ENCODE measurements at places on chromosomes 2 and 18.

DNA sequence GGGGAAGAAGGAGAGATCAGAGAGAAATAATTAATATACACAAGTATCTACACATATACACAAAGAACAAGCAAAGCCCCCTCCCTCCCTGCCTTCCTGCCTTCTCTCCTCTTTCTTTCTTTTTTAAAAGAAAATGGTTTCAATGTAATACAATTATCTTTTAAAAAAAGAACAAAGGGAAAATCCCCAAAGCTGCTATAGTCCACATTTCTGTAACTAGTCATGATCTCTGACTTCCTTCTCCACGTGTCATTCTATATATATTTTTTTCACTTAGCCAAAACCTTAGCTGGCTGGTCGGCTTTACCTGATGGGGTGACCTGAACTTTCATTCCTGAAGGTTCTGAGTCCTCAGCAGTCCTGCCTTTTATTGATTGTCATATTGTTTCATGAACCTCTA is 44.3 kb downstream of the MAP3K20 start:
- no peak for DNase-seq

- no peak for DNase-seq
Observed at GRCh38 chr2:130374587-130375290, 18.9 kb downstream of the PTPN18 start.

GRCh38 chr2:119668546-119668945 is 10.5 kb upstream of the TMEM177 start:
- no peak for DNase-seq

GRCh38 chr18:39624961-39625360 is 2059.4 kb upstream of the CELF4 start:
- DNase-seq = no peak

- DNase-seq = peak; percentile 74
Observed at GRCh38 chr2:197205585-197206215, 104.9 kb downstream of the ANKRD44 start.

DNA sequence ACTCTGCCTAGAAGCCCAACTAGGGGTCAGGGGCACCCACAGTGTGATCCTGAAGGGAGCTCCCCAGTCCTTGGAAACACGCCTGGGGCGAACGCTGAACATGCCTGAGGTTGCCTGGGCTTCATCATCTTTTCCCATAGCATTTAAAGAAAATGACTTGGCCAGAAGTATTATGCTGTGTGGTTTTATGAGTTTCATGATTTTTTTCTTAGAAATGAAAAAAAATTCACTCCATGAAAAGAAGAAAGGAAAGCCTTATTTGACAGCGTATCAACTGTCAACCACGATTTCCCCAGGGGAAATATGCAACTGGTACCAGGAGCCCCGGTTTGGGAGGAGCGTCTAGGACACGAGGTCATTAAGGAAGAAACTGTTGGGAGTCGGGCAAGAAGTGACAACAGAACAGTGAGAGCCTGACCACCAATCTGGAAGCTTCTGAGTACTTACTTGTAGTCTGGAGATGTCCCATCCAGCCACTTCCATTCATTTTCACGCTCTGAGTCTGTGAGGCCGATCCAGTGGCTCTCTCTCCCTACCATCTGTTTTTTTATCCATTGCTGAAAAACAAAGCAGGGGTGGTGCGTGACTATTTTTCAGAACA is 63.5 kb upstream of the THOC1 start:
- DNase-seq = no peak

DNA sequence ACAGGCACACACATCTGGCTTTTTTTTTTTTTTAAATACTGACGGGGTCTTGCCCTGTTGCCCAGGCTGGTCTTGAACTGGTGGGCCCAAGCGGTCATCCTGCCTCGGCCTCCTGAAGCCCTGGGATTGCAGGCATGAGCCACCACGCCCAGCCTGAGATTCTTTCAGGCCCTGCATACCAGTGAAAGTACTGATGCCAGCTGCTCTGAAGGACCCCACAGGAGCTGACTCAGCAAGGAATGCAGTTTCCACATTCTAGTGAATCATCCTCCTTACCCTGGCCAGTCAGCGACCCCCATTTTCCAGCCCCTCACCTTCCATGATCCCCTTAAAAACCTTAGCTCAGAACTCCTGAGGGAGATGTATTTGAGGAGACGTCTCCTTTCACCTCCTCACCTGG is 5.8 kb upstream of the DTYMK start:
- no peak for DNase-seq

DNA sequence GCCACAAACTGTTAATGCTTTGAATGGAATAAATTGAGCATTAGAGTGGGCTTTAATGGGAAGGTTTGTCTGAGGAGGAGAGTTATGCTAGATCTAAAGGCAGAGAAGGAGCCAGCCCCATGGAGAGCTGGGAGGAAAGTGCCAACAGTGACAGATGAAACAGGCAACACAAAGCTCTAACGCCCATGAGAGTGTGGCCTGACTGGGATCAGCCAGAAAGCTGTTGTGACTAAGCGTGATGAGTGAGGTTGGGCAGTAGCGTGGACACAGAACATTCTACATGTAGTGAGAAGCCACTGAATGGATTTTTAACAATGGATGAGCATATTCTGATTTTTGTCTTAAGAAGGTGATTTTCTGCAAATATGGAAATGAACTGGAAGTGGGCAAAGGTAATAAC is 185.3 kb upstream of the SIX2 start:
- no peak for DNase-seq

DNA sequence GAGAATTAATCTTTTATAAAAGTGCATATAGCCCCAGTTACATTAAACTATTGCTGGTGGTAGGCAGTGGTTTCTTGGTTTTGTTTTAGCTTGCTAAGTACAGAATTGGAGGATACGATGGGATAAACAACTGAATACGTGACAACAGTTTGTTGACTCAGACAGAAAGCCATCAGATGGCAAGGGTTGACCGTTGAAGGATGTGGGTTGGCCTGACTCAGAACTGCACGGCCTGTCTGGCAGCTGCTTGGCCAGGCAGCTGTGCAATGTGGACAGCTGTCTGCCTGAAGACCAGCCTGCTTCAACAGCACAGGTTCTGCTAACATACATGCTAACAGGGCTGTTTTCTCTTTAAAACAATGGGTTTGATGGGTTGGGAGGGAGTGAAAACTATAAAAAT is 46.6 kb downstream of the PRKRA start:
- no peak for DNase-seq

DNA sequence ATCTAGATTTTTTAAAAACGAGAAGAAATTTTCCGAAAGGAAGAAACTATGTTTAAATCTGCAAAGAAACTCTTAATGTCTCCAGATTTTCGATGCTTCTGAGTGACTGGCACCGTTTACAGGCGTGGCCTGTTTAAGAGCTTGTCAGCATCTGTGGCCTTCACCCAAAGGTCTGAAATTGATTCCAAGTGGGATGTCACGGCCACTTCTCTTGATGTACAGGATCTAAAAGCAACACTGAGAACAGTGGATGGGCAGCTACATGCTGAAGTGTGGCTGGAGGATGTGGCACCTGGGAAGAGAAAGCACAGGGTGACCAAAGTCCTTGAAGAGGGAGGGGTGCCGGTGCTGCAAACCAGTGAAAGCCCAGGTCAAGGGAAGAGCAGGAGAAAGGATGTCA is 28.0 kb downstream of the EMILIN2 start:
- DNase-seq = no peak

DNA sequence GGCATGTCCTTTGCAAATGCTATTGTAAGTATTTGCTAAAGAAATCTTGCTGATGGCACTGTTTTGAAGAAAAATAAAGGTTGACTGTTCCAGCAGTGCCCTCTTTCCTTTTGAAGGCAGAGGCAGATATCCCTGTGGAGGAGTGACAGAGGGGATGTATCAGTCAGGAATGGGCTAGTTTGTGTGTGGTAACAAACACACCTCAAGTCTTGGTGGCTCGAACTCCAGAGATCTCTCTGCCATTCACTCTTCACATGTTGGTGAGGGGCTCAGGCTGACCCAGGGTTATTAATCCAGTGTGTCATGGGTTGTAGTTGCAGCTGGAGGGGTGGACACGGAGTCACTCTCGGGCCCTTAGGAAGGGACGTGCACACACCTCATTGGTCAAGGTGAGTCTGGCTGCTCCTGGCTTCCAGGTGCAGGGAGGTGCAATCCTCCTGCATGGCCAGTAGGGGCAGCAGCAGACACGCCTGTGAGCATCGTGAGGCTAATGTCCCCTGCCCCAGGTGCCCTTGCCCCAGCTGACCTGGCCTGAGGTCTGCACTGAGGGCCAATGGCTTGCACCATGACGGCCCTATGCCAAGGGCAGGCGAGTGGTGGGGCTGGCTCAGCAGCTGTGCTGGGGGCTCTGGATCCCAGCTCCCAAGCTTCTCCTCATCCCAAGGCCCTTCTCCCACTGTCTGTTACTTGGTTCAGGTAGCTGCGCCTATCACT is 146.5 kb downstream of the ASB1 start:
- DNase-seq = no peak

GRCh38 chr2:102418421-102418961 is 4.5 kb upstream of the IL18RAP start:
- peak; percentile 42 for DNase-seq

- no peak for DNase-seq
Observed at GRCh38 chr2:95007822-95008221, 17.7 kb upstream of the MAL start.

Measured in Jurkat, Clone E6-1 (cell line).